ENCODE measurements at places on chromosomes 5 and 9.

DNA sequence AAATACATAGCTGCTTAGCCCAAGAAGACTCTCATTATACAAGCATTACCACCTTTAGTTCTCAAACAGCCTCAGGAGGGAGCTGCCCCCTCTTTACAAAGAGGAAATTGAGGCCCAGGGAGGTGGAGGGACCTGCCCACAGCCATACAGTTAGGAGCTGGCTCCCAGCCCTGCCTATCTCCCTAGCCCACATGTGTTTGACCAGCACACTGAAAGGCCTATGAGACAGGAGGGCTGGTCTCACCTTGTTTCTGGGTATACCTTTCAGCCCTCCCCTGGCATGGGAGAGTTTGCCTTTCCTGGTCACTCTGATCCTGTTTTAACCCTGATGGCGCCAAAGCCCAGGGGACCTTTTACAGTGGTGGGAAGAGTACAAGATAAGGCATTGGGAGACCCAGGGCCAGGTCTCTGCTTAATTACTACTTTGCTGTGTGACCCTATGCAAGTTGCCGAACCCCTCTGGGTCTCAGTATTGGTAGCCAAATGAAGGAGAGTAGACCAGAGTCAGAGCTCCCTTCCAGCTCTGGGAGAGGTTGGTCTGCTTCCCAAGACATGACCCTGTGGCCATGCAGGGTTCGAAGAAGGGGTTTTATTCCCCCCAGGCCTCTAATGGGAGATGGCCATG, 60.9 kb upstream of the RPL26L1 start:
- no peak for DNase-seq

DNA sequence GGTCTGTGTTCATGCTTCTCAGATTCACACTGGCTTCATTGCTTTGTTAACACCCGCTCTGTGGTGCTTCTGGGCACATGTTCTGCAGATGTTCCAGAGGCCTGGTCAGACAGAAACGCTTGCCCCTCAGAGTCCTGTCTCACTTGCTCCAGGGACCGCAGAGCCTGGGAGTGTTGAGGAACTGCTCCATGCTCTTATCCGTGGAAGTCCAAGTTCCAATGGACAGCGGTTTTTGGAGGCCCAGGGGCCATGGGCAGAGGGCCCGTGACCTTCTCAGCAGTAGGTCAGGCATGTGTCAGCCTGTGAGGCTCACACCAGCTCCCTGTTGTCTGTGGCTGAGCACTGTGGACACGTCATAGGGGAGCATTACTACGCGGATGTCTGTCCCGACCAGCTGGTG, 364.7 kb upstream of the IRX1 start:
- DNase-seq, result no peak

- DNase-seq, result no peak
Observed at GRCh38 chr5:87002485-87002884, 265.2 kb upstream of the RASA1 start.

DNA sequence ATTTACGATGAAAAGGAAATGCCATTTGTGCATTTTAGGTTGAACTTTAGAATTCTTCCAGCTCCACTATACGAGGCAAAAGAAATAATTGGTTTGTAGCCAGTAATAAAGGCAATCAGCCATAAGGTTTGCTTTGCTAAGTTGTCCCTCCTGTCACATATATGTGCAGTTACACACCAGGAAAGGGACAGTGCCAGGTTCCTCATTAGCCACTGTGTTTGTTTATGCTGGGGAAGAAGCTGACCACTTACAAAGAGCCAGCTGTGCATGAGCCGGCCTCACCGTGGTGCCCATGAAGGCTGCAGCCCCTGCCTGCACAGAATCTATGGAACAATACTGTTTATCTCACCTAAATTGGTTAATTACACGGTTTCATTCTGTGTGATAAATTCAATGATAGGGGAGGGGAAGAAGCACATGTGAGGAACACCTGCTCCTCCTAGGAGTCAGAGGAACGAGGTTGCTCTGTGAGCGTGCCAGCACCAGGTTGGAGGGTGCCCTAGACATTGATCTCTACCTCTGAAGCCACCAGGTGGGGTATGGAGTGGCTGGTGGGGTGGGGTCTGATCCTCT, 173.8 kb upstream of the DAP start:
- no peak for DNase-seq

GRCh38 chr5:74762599-74762998, 4.3 kb downstream of the GFM2 start:
- peak; percentile 10 for DNase-seq

- DNase-seq, result no peak
Observed at GRCh38 chr5:111668477-111669414, 88.2 kb downstream of the NREP start.

- no peak for DNase-seq
Observed at GRCh38 chr5:119329666-119330065, 26.2 kb upstream of the TNFAIP8 start.

DNA sequence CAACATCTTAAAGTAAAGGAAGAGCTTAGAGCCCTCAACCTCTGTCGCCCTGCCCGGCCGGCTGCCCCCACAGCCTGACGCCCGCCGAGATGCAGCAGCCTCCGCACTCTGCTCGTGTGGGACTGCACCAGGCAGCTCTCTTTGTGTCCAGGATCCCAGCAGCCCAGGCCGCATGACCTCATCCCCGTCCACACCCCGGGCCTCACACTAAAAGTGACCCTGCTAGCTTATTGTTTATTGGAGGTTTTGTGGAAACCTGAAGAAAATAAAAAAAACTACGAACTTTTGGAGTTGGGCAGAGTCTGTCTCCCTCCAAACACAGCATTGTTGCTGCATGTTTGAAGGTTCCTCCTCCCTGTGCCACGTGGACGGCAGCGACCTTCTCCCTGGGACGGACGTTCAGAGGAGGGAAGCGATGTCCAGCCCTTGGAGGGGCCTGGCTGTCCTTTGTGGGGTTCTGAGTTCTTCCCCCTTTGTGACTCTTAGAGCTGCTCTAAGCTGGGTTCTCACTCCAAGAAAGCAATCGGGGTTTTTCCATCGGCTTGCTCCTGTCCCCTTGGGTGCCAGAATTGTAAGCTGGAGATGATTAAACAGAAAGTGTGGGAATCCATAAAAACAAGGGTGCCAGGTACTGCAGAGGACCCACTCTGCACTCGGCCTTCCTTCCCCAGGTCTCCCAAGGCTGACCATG, 103.5 kb upstream of the COL5A1 start:
- DNase-seq, result no peak

GRCh38 chr9:93107151-93107824, 11.3 kb downstream of the CARD19 start:
- no peak for DNase-seq

- DNase-seq, result no peak
Observed at GRCh38 chr5:35345222-35345621, 114.9 kb upstream of the PRLR start.

- DNase-seq, result no peak
Observed at GRCh38 chr9:26813247-26813646, 79.4 kb downstream of the CAAP1 start.

- no peak for DNase-seq
Observed at GRCh38 chr9:129575818-129576217, 45.1 kb downstream of the C9orf50 start.

DNA sequence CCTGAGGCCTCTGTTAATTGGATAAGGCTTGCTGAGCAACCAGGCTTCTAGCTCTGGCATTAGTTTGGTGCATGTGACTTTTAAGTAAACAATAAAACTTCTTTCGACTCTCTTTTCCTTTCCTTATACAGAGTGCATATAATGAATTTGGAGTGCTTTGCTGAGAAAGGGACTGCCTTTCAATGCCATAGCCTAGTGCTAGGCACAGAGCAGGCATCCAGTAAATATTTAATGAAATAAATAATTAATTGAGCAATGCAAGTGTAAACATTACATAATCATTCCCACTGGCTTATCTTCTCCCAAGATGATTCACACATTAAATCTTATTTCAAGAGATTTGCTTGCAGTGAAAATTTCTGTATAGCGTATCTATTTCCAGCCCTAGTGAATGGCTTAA, 74.1 kb downstream of the NMUR2 start:
- no peak for DNase-seq

DNA sequence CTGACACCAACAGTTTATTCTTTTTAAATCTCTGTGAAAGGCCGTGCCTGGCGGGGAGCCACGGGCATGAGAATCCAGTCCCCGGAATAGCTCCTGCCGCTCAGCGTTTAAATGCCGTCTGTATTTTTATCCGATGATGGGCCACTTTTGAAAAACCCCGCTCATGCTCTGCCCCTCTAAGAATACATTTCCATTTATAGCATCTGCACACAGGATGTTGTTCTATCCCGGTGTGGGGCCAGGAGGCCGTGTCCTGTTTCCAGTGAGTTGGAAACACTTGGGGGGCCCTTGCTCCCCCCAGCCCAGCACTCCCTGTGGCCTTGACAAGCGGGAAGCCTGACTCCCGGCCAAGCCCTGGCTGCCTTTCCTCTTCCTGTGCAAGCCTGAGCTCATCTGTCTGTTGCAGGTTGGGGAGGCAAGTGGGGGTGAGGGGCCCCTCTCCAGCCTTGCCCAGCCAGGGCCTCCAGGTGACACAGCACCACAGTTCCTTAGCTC, 39.0 kb downstream of the ERGIC1 start:
- peak; percentile 84 for DNase-seq

- DNase-seq, result peak; percentile 43
Observed at GRCh38 chr9:121451586-121451985, 48.1 kb downstream of the GGTA1 start.

DNA sequence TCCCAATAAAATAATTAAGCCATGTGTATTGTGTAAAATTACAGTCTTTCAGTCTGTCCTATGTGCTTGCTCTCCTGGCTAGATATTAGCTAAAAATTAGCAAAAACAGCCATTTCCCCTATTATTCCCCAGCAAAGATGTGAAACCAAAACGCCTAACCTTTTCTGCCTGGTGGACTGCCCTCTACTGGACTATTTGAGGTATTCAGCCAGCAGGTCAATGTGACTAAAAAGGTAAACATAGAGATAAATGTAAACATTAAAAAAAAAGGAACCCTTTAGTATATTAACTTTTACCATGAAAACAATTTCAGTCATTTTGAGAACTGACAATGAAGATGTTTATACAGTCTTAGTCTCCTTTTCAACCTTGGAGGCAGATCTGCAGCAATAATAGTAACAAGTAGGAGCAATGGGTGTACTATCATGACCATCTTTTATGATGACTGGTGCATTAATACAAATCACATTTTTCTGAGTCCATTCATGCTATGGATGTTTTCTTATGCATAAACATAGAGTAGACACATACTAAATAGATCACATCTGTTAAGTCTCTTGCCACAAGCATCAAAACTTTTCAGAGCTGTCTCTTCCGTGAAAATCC, 10.1 kb downstream of the ATG12 start:
- peak; percentile 65 for DNase-seq

DNA sequence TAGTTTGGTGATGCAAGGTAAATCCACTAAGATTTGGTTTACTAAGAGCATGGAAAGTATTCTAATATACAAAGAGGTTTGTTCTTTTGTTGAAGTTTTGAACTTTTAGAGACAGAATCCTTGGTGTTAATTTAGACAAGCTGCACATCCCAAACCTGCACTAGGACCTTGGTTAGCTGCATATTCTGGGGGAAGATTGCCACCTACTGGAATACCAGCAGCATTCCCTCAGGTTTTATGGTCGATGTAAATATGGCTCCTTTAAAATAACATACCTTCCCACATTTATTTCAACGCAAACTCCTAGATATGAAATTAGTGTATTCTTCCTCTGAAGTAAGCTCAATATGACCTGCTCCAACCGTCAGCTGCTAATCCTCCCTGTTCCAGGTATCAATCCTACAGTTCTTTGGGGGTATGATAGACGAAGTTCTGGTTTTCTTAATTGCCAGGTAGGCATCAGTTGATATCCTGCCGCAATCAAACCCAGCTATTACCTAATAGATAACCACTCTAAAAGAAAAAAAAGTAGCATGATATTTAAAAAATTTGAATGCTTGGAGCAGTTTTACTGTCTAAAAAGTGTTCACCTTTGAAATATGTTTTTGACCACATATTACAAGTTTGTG, 624.1 kb downstream of the ISL1 start:
- peak; percentile 34 for DNase-seq

GRCh38 chr5:128842241-128842640, 123.0 kb upstream of the SLC27A6 start:
- DNase-seq, result no peak

- no peak for DNase-seq
Observed at GRCh38 chr5:133658327-133658726, 46.0 kb upstream of the FSTL4 start.

GRCh38 chr5:166768536-166768935, 1522.9 kb upstream of the WWC1 start:
- no peak for DNase-seq

DNA sequence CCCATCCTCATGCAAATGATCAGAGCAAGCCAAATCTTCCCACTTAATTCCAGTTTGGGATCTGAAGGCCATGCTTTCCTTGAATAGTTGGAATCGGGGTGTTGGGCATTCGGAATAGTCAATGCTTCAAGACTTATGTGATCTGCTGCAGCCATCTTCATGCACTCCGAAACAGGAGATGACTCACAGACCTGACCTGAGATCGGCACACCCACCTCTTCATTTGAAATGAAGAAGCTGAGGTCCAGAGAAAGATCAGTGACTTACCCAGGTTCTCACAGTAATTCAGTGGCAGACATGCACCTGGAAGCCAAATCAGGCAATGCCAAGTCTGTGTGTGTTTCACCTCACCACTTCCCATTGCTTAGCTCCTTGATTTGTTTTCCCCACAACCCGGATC, 33.0 kb downstream of the FOXD1 start:
- no peak for DNase-seq

DNA sequence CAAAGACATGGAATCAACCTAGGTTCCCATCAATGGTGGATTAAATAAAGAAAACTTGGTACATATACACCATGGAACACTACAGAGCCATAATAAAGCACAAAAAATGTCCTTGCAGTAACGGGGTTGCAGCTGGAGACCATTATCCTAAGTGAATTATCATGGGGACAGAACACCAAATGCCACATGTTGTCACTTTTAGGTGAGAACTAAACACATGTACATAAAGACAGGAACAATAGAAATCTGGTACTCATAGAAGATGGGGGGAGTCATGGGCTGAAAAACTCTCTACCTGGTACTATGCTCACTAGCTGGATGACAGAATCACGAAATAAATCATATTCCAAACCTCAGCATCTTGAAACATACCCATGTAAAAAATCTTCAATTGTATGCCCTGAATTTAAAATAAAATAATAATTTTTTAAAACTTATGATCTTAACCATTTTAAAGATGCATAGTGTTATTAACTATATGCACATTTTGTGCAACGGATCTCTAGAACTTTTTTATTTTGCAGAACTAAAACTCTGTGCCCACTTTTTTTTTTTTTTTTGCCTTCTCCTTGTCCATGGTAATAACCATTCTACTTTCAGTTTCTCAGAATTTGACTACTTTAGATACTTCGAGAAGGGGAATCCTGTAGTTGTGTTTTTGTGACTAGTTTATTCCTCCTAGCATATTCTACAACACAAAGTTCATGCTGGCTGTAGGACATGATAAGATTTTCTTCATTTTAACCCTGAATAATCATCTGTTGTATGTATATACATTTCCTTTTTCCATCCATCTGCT, 1081.6 kb upstream of the ACO1 start:
- DNase-seq, result no peak

- DNase-seq, result no peak
Observed at GRCh38 chr5:179318221-179318955, 26.9 kb downstream of the ADAMTS2 start.
